ENCODE measurements at places on chromosomes 4 and X. TPM values are rescaled to one million over a fixed set of nuclear protein-coding genes. Genes with fewer than 3 reads are reported as not detected.

The SYNPO2 gene
- total RNA-seq: 1.6 TPM

The SLIT2 gene
- 12.7 TPM for total RNA-seq

The DUX4 gene
- not detected for total RNA-seq

The LRCH2 gene
- not detected for total RNA-seq

The TAF7L gene
- not detected for total RNA-seq

The FMR1NB gene
- not detected for total RNA-seq

The GPR82 gene
- total RNA-seq: not detected
